ENCODE measurements at places on chromosomes 6 and 20.

GRCh38 chr6:82775361-82775760 is 290.3 kb downstream of the UBE3D start:
- no peak for DNase-seq

GRCh38 chr20:658202-658601 is 5.2 kb upstream of the SRXN1 start:
- no peak for DNase-seq

DNA sequence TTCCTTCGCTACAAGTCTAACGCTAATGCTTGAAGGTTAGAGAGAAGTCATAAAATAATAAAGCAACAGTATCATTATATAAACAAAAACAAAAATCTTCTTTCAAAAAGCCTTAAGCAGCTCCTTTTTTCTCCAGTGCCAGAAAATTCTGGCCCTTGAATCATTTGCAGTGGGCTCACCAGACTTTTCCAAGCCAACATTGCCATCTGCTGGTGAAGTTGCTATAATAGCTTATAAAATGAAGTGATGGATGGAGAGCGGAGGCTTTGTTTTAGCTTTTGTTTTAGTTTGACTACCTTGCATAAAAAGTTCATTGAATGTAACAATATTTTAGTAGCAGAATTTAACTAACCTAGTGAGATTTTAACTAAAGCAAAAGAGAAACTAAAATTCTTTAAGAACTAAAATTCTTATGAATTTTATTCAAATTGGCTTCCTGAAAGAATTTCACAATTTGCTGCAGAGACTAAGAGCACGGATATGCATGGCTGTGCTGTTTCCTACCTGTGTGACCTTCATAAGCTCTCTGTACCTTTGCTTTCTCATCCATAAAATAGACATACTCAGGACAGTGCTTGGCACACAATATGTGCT is 44.8 kb upstream of the SLC2A12 start:
- DNase-seq = no peak

GRCh38 chr6:138677538-138677937 is 96.0 kb upstream of the CCDC28A start:
- DNase-seq = no peak

DNA sequence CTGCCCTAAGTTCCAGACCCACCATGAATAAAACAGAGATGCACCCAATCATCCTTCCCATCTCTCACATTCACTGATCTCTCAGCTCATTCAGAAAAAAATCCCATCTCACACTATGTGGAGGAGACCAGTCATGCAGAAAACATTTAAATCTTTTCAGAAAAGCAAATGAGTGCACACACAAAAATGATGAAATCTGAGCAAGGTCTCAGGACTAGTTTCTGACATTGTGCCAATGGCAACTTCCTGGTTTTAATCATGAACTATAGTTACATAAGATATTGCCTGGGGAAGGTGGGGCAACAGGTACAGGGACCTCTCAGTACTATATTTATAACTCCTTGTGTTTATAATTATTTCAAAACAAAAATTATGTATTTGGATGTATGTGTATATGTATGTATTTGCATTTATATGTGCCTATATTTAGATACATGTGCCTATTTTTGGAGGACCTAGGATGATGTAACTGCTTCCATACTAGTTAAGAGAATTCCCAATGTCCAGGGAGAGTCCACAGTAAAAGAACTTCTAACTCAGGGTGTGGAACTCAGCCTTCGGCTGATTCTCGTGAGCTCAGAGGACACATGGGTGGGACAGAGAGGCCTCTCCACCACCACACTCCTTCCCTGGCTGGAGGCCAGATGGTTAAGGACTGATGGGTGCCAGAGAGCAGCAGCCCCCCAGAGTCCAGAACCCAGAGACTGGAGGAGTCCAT is 71.7 kb upstream of the MAP3K4 start:
- DNase-seq = no peak

DNA sequence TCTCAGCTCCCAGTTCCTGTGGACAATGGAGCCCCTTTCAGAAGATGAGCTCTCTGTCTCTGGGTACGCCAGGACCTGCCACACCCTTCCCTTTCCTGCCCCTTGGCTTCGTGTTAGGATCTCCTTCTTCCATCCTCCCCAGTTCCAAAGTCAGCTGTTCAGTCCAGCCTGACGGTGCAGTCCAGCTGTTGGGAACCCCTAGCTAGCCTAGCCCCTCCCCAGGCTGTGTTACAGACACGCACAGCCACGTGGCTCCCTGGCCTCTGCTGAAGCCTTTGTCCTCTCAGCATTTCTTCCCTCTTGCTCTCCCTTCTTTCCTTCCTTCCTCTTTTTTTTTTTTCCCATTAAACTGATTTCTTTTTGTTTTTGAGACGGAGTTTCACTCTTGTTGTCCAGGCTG is 12.4 kb upstream of the TFAP2C start:
- DNase-seq = no peak

GRCh38 chr6:45417436-45417835 is 39.7 kb upstream of the SUPT3H start:
- no peak for DNase-seq

DNA sequence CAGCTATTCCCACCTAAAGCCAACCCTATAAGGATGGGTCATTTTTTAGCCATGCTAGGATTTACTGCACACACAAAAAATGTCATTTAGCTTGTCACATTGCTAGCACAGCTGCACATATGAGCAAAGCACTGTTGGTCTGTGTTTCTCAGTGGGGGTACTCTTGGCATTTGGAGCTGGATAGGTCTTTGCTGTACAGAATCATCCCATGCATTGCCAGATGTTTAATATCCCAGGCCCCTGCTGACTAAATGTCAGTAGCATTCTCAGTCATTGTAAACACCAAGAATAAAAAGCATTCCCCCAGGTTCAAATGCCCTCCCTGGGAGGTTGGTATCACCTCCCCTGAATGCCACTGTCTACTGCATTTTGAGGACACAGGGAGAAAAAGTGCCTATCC is 14.6 kb upstream of the LTV1 start:
- DNase-seq = no peak

DNA sequence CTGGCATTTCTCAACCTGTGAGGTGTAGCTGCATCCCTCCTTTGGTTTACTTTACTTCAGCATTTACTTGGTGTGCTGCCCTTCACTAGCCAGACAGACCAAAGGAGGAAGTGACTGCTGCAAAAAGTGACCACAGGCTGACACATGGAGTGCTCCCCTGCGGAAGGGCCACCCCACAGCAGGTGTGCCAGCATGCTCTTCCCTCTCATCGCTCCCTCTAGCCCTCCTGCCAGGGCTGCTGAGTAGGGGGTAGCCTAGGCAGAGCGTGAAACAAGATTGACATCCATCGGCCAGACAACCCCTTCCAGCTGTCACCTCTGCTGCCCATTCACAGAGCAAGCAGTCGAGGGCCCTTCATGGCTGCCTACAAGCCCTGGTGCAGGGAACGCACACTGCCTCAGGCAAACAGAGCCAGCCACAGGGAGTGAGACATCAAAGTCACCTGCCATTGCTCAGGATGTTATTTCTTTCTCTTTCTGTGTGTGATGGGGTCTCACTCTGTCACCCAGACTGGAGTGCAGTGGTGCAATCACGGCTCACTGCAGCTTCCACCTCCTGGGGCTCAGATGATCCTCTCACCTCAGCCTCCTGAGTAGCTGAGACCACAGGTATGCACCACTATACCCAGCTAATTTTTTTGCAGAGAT is 102.0 kb upstream of the RPS6KA2 start:
- no peak for DNase-seq

GRCh38 chr20:54086507-54087039 is 16.2 kb upstream of the BCAS1 start:
- no peak for DNase-seq
